ENCODE measurements at places on chromosomes 3 and 15.

DNA sequence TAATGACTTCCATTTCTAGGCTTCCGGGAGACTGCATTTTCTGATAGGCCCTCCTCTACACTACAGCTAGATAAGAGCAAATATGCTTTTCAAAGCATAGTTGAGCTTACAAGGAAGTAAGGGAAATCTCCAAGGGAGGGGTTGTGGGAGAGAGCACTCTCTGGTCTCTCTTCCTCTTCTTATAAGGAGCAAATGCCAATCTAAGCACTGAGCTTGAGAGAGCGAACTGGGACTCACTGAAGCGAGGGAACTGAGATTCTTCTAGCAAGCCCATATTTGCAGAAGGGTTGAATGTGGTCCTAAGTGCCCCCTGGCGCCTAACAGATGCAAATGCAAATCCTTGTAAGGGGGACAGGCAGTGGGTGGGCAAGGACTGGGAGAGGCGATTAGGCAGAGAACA lies 164.8 kb downstream of the ERC2 start:
- DNase-seq = peak; percentile 47

- no peak for DNase-seq
Measured at GRCh38 chr3:160956785-160957184, 148.4 kb downstream of the B3GALNT1 start.

DNA sequence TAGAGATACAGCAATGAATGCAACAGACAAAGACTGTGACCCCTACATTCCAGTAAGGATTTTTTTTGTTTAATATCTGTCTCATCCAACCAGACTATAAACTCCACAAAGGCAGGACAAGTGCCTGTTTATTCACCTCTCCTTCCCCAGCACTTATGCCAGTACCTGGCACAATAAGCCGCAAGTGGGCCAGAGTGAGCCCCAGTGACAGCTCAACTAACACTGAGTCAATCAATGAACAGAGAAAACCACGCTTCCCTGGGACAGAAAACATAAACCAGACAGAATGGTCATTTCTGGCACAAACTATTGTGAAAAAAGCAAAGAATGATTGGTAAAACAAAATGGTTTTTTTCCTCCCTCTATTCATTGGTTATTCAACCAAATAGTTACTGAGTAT lies 52.2 kb downstream of the RYK start:
- no peak for DNase-seq

GRCh38 chr3:72412340-72412956 lies 435.8 kb downstream of the SHQ1 start:
- DNase-seq = no peak

GRCh38 chr3:23162934-23163333 lies 40.2 kb upstream of the UBE2E2 start:
- DNase-seq = no peak

GRCh38 chr3:54235998-54236397 lies 113.6 kb downstream of the CACNA2D3 start:
- DNase-seq = no peak

- no peak for DNase-seq
Measured at GRCh38 chr15:95839367-95839782, 491.1 kb upstream of the NR2F2 start.

DNA sequence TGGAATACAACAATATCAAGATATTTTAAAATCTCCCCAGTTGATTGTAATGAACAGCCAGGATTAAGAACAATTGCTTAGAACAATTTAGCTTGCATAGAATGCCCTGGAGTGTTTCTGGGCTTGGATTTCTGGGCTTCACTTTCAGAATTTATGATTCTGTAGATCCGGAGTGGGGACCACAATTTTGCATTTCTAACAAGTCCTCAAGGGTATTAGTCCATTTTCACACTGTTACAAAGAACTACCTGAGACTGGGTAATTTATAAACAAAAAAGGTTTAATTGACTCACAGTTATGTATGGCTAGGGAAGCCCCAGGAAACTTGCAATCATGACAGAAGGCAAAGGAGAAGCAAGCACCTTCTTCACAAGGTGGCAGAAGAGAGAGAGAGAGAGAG lies 54.3 kb upstream of the MYRIP start:
- DNase-seq = no peak

- no peak for DNase-seq
Measured at GRCh38 chr15:95684126-95684525, 646.4 kb upstream of the NR2F2 start.

DNA sequence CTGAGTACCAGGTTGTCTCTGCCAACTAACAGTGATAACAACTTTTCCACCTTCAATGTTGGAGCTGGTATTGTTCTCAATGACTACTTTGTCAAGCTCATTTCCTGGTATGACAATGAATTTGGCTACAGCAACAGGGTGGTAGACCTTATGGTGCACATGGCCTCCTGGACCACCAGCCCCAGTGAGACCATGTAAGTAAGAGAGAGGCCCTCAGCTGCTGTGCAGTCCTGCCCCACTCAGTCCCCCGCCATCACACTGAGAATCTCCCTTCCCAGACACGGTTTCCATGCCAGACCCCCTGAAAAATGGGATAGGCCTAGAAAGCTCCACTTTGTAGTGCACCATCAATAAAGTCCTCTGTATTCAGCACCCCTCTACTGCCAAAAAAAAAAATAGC lies 56.1 kb downstream of the PIK3CB start:
- no peak for DNase-seq

DNA sequence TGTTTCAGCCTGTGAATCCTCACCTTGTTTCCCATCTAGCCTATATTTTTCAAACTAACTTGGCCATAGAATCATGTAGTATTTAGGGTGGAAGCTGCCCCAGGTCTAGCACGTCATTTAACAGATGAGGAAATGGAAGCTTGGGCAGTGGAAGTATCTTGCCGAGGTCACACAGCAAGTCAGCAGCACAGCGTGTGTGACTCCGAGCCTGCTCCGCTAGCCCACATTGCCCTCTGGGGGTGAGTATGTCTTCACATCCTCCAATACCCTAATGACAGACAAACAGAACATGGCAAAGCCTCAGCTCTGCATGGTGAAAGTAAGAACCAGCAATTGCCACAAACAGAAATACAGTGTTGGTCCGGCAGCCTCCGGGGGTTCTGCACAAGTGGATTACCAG lies 2.2 kb upstream of the CCR5 start:
- DNase-seq = peak; percentile 31

- no peak for DNase-seq
Measured at GRCh38 chr15:64122936-64123351, 27.2 kb downstream of the SNX1 start.

DNA sequence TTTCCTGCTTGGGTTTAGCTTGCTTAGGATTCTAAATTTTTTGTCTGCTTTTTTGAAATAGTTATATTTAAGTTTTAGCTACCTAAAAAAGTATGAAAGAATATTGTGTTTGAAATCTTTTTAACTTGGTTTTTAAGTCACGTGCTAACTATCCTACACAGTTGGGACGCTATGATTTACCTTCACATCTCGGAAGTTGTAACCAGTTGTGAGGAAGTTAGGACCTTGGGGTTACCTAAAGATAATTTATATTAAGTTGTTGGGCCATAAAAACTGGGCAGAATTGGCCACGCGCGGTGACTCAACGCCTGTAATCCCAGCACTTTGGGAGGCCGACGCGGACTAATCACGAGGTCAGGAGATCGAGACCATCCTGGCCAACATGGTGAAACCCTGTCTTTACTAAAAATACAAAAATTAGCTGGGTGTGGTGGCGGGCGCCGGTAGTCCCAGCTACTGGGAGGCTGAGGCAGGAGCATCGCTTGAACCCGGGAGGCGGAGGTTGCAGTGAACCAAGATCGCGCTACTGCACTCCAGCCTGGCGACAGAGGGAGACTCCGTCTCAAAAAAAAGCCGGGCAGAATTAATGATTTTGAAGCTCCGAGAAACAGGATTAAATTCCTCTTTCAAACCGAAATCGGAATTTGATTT lies 1.0 kb downstream of the ZFAND6 start:
- DNase-seq = peak; percentile 19

DNA sequence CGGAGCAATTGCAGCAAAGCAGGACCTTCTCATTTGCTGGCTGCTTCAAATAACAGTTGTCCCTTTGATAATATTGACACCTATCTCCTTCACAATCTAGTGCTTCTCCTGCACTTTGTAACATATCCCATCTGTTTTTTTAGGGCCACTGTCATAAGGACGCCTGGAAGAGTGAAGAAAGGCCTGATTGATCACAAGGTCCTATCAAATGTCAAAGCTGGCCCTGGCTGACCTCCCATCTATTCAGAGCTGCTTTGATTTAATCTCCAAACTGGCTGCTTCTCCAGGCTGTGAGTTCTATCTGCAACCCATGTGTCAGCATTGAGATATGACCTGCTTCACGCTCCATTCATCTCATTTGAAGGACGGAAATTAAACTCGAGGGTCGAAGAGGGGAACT lies 601.2 kb upstream of the KCNMB2 start:
- DNase-seq = no peak

DNA sequence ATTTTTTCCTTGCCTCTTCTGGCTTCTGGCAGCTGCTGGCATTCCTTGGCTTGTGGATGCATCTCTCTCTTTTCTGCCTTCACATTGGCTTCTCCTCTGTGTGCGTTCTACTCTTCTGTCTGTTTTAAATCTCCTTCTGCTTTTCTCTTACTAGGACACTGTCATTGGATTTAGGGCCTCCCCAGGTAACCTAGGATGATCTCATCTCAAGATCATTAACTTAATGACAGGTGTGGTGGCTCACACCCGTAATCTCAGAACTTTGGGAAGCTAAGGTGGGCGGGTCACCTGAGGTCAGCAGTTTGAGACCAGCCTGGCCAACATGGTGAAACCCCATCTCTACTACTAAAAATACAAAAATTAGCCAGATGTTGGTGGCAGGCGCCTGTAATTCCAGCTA lies 40.9 kb upstream of the ULK4 start:
- DNase-seq = no peak

- no peak for DNase-seq
Measured at GRCh38 chr15:35557012-35557411, 11.0 kb upstream of the DPH6 start.

DNA sequence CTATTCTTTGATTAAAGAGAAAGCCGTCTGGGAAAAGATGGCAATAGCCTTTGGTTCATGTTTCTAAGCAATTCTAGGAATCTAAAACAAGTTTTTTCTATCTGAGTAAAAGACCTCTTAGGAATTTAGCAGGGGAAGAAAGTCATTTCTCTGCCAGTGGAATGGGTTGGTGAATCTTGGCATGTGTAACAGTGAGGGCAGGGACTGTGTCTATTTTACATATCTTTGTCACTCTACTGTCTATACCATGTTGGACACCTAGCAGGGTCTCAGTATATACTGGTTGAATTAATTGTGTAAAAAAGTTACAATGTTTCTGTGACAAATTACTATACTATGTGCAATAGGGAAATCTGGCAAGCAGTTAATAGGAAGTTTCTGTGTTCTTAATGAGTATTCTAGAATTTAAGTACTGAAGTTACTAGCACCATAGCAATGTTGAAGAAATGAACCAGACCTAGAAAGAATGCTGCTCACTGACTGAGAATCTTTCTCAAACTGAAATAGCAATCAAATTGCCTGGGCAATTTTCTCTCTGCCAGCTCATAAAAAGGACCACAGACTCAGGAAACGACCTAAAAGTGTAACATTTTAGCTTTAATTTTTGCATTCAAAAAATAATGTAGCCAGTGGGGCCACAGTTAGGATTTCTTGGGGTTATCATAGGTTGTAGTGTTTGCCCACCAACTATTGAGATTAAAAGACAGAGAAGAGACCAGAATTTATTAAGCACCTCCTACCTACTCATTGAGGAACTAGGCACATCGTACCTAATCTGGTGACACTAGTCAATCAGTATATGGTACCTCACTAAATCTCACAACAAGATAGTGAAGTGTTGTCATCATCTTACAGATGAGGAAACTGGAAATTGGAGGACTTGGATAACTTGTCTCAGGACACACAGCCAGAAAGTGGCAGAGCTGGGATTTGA lies 56.2 kb upstream of the LEKR1 start:
- DNase-seq = no peak

DNA sequence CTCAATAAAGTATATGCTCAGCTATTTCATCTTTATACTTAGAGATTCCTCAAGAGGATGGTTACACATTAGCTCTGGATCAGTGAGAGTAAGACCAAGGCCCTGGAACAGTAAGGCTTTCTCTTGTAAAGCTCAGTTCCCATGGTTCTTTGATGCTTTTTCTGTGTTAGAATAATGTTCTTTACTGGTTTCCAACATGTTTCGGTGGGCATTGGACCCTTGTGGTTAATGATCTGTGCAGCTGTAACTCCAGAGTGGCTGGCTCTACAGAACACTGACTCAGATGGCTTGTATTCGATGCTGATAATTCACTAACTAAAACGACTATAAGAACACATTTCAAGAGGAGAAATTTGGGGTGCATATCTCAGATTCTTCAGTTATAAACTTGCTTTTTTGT lies 114.7 kb downstream of the AKAP13 start:
- DNase-seq = no peak

GRCh38 chr3:127800508-127800907 lies 21.8 kb downstream of the MGLL start:
- no peak for DNase-seq

DNA sequence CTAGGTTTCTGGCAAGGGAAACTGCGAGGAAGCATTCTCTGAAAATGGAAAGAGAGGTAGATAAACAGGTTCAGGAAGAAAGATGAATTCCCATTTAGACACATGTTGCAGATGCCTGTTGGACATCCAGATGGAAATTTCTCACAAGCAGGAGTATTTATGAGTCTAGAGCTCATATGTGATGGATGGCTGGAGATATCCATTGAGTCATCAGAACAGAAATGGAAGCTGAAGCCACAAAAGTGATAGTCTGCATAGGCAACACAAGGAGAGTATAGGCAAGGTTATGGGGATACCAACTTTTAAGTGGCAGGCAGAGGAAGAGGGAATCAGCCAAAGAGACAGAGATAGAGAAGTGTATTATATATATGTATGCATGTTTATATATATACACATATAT lies 6.3 kb upstream of the RAMAC start:
- no peak for DNase-seq

DNA sequence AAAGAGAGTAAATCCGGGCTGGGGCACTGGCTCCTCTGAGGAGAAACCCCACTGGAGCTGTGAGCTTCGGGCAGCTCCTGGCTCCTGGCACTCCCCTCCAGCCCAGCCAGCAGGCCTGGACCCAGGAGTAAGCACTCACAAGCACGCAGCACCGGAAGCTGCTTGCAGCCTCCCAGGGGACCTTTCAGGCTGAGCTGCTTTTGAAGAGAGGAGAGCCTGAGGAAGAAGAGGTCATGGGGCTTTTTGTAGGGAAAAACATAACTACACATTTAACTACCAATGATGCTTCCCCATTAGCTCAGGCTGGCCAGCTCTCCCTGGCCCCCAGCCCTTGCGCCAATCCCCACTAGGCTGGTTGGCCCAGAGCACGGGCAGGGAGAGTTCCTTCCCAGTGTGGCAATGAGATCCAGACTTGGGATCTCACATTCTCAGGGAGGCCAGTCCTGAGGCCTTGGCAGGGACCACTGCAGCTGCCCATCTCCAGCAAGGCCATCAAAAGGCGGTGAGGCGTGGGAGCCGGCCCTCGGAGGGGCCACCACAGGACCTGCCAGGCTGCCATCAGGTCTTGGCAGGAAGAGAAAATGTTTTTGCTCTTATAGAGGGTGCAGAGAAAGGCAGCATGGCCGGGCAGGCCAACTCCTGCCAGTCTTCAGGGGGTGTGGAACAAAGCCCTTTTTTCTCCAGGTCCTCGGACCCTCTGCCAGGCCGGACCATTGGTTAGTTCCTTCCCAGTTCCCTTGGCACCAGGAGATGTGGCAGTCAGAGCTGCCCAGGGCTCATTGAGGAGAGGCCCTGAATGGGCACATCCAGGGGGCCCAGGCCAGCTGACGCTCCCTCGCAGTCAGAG lies 41.5 kb upstream of the MFGE8 start:
- DNase-seq = no peak

GRCh38 chr3:126528800-126529541 lies 5.0 kb downstream of the CHST13 start:
- DNase-seq = no peak

GRCh38 chr3:38364721-38365400 lies 18.3 kb downstream of the XYLB start:
- no peak for DNase-seq
